Activated CD4-positive, CD25-positive, alpha-beta regulatory T cell treated with anti-CD3 and anti-CD28 coated beads, Interleukin-2, amount 50 U/mL, for 16 hours (primary cell): ENCODE measurements at places on chromosomes 12 and 14.

DNA sequence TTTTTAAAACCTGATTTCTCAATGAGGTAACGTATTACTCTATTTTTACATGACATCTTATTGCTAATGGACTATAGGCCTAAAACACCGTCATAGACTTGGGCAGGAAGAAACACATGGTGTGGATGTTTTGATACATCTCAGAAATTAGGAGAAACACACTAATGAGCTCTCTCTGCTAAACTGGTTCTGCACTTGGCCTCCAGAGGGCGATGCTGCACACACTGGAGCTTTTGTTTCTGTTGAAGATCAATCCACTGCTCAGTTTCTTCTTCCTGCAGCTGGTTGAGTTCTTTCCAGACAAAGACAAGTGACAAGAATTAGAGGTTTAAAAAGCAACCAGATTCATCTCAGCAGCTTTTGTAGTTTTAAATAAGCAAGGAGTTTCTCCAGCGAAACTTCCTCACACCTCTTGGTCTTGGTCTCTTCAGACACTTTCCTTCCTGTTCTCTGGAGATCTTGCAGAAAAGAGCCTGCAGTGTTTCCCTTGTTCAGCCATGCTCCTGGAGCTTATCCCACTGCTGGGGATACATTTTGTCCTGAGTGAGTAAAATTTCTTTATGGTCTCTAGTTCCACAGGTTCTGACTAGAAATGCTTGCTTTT, 178.5 kb upstream of the OR4E1 start:
- peak; percentile 37 for DNase-seq

GRCh38 chr12:44053549-44054127, 217.8 kb downstream of the TMEM117 start:
- DNase-seq: no peak

GRCh38 chr14:76908834-76909233, 82.6 kb downstream of the LRRC74A start:
- peak; percentile 15 for DNase-seq

GRCh38 chr14:87351007-87351406, 642.0 kb downstream of the GALC start:
- DNase-seq: no peak

DNA sequence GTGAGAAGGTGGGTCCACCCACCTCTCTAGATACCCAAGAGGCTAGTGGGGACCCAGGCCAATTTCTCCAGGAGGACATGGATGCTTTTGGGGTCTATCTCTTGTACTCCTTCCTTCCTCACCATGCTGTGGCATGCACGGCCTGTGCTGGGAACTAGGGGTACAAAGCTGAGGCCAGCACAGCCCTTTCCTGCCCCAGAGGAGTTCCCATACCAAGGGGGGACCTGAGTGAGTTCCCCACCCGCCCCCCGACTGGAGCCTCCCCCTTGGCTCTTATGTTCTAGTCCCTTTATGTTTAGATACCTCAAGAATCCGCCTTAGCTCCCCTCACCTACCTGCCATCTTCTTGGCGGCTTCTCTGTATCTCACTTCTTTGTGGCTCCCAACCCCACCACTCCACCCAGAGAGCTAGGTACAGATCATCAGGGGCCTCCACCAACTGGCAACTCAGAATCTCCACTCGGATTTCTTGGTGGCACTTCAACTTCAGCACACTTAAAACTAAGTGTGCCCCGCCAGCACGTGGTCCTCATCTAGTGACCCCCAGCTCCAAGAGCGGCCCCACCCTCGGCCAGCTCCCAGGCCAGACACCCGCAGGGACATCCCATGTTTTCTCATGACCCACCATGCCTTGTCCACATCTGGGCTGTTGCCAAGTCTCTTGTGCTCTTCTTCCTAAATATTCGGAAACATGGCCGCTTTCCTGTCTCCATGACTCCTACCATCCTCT, 115.2 kb upstream of the RTL1 start:
- DNase-seq: no peak

GRCh38 chr12:6312529-6313325, 2.2 kb downstream of the PLEKHG6 start:
- DNase-seq: no peak

GRCh38 chr12:119088685-119089379, 89.9 kb upstream of the HSPB8 start:
- no peak for DNase-seq

DNA sequence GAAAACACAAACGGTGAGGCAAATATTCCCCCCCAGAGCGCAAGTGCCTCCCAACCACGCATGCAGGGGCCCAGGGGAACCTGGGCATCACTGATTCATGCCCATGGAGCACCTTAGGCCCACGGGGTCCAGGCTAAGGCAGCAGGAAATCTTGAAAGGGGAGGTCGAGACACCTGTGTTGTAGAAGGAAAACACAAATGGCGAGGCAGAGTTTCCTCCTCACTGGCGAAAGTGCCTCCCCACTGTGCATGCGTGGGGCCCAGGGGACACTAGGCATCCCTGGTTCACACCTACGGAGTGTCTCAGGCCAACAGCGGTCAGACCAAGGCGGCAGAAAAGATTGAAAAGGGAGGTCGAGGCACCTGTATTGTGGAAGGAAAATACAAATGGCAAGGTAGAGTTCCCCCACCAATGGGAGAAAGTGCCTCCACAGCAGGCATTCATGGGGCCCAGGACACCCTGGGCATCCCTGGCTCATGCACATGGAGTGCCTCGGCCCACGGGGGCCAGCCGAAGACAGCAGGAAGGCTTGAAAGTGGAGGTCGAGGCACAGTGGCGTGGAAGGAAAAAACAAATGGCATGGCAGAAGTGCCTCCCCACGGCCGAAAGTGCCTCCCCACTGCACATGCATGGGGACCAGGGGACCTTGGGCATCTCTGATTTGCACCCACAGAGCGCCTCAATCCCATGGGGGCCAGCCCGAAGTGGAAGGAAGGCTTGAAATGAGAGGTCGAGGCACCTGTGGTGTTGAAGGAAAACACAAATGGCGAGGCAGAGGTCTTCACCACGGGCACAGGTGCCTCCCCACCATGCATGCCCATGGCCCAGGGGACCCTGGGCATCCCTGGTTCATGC, 368.8 kb downstream of the ALG10 start:
- DNase-seq: no peak

- DNase-seq: no peak
Observed at GRCh38 chr14:97709552-97709951, 912.4 kb downstream of the VRK1 start.

DNA sequence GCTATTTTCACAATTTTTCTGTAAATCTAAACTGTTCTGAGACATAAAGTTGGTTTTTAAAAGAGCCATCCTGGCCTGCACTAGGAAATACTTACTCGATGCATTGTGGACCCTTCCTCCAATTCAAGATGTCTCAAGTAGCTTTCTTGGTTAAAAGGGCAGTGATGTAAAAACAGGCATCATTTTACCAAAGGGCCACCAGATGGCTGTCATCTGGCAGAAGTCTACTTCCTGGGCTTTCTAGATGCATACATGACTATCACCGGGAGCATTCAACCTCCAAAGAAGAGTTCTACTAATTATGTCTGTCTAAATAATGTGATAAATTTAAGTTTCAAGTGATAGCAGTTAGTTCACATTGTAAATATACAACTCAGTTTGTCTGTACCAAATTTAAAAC, 96.8 kb upstream of the FRMD6 start:
- DNase-seq: no peak

DNA sequence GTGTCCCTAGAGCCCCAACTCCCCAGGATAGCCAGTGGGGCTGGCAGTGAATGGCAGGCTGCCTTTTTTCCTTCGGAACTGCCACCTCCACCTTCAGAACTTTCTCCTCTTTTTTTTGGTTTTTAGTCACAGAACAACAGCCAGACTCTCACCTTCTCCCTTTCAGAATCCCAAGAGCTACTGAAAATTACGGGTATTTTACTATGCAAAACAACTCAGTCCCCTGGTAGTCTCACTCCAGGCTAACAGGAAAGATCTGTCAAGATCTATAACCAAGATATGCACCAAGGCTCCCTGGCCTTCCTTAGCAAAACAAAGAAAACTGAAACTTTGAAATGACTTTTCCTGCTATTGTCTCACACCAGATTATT, 12.5 kb downstream of the PLEKHG6 start:
- DNase-seq: no peak

DNA sequence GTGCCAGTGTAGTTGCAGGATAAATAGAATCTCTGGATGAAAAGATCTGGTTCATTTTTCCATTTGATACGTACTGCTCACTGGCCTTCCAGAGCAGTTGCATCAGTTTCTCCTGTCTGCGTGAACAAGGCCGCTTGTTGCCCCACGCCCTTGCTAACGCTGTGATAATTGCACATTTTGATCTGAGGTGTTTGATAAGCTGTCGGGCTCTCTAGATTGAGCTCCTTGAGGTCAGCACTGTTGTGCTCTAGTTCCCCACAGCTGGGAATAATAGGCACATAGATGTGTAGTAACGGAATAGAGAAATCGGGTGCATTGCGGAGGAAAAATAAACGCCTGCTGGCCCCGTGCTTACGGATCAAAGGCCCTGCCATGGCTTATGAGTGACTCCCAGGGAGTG, 42.8 kb upstream of the TRAF3 start:
- no peak for DNase-seq

DNA sequence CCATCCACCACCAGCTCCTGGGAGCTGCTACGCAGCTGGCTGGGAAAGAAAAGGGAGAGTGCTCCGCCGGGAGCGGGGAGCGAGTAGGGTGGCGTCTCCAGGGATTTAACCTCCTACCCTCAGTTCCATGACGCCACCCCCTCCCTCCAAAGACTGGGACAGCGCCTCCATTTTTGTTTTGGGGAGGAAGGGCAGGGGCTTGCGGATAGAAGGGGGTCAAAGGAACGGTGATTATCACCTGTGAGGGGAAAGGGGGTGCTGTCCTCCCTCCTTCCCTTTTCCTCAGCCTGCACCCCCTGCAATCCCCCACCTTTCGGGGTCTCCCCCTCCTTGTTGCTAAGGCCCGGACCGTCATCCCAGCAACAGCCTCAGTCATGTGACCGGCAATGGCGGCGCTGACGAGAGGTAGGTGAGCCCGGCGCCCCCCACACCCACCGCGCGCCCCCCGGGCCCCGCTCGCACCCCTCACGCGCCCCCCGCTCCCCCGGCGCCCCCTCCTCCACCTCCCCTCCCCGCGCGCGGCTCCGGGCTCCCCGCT, at the start of gene DTX3:
TSS of gene DTX3 (plus strand) at position 371 of the 538 bp plus-strand sequence. CDS start 1,694 bp downstream, outside the sequence.
- no peak for DNase-seq

DNA sequence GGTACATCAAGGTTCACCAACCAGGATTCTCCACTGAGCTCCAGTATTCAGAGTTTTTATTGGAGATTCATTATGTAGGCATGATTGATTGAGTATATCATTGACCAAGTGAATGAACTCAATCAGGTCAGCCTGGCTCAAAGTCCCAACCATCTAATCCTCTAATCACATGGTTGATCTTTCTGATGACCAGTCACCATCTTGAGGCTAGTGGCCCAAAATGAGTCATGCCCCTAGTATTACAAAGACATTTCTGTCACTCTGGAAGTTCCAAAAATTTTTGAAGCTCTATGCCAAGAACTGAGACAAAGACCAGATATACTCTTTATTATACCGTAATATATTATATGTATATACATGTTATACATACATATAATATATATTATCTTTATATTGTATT, 75.9 kb upstream of the ATF7IP start:
- DNase-seq: no peak

GRCh38 chr14:100874411-100875091, 29.0 kb downstream of the RTL1 start:
- no peak for DNase-seq

DNA sequence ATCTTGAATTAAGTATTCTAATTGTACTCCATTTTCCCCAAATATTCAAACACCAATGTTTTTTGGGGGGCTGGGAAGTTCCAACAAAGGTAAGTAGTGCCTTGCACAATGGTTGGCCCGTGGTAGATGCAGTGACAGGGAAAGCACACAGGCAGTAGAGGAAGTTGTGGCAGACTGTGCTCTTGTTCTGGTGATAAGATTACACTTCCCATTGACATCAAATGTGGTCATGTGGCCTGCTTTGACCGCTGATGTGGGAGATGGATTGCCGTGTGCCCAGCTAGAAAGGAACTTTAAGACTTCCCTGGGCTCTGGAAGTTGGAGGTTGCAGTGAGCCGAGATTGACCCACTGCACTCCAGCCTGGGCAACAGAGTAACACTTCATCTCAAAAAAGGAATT, 223.8 kb downstream of the VRK1 start:
- no peak for DNase-seq

GRCh38 chr14:101234999-101235334, 326.3 kb upstream of the DIO3 start:
- DNase-seq: no peak

- DNase-seq: no peak
Observed at GRCh38 chr14:89750281-89750755, 204.2 kb downstream of the EFCAB11 start.

GRCh38 chr12:77494296-77494695, 336.4 kb upstream of the NAV3 start:
- no peak for DNase-seq

- no peak for DNase-seq
Observed at GRCh38 chr12:49482095-49483051, 56.5 kb upstream of the KCNH3 start.

- DNase-seq: peak; percentile 10
Observed at GRCh38 chr14:22653012-22653621, 9.0 kb upstream of the OR6J1 start.

- DNase-seq: no peak
Observed at GRCh38 chr14:26281280-26281998, 316.4 kb downstream of the NOVA1 start.

DNA sequence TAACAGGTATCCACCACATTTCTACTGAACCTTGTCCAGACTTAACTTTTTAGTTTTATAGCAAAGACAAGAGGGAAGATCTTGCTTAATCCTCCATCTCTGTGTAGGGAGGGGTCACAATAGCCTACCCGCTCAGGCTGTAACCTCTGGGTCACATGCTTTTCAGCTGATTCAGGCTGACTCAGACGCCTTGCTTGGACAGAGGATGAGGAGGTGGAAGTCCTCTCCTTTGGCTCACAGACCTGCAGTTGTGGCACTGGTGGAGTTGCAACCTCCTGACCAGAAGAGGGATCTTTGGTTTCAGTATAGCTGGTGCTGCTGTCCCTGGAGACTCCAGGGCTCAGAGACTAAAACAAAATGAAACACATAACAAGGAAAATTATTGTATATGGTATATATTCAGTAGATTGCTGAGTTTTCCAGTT, 16.2 kb downstream of the ACIN1 start:
- DNase-seq: no peak

DNA sequence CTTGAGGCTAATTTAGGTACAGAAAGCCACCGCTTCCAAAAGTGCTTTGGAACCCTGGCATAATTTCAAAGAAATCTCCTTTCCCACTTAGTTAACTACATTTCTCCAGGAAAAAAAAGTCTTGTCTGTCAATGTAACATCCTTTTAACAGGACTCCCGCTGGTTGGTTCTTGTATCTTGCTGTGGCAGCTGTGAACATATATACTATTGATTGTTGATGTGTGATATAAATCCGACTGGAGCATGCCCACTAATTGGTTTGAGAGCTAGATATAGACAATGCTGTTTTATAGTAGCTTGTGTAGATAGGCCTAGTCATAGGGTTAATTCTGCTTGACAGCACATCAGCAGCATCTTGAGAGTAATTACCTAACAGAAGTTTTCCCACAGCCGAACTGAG, 89.6 kb downstream of the MSRB3 start:
- DNase-seq: no peak
